AG09319 (cell line): ENCODE measurements at places on chromosomes 16 and 17.

- DNase-seq: no peak
Observed at GRCh38 chr16:10961231-10961630, 16.9 kb downstream of the CLEC16A start.

- no peak for DNase-seq
Observed at GRCh38 chr17:77356690-77357201, 216.0 kb downstream of the SEC14L1 start.

DNA sequence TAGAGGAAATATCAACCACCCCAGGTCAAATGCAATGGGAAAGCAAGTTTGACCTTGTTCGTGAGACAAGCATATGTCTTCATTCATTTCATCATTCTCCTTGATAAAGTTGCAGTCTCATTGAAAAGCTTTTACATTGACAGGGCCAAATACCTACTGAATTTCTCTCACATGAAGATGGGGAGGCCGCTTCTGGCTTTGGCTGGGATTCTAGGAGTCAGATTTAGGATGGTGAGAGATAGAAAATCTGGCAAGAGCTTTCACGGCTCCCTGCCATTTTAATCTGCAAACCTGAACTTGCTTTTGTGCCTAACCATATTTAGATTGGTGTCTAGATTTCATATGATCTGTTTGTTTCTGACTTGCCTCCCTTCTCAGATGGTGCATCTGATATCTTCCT is 88.0 kb downstream of the TMEM100 start:
- no peak for DNase-seq

DNA sequence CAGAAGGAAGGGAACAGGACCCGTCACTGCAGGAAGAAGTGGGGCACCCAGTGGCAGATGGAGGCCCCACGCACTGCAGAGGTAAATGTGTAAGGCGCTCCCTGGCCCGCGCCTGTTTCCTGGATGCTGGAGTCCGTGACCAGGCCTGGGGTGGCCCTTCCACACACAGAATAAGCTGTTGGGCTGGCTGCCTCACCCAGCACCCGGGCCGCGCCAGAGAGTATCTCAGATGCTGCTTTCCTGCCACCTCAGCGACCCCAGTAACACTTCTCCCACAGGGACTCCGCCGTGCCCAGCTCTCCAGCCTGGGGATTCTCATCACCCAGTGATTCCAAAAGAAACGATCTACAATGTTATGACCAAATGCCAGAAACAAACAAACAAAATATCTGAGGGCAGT is 1993.1 kb downstream of the TP53TG3F start:
- no peak for DNase-seq

DNA sequence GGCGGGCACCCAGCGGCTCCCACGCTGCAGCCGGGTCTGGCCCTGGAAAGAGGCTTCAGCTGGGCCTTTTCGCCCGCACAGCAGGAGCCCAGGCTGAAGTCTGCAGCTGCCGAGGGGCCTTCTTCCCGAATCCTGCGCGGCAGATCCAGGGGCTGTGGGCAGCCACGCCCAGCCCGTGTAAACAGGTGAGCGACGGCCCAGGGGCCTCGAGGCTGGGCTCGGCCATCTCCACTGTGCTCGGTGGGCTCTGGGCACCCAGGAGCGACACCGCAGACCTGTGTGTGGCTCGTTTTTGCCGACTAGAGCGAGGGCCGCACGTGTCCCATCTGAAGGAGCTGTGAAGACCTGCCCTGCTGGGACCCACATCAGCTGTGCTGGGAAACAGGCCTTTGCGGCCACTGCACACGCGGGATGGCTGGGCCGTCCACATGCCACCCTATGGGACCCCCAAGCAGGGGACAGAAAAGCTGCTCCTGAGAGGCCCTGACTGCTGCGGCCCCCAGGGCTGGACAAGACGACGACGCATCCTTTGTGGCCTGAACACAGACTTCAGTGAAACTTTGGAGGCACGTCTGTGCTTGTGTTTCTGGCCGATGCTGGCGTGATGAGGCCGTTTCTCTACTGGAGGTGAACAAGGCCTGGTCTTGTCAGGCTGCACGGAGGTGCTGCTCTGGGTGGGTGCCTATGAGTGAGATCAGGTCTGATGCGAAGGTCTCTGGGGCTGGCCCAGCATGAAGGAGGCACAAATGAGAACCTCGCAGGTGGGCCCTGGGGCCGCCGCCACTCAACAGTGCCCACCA is 5.2 kb upstream of the APRT start:
- DNase-seq: no peak

DNA sequence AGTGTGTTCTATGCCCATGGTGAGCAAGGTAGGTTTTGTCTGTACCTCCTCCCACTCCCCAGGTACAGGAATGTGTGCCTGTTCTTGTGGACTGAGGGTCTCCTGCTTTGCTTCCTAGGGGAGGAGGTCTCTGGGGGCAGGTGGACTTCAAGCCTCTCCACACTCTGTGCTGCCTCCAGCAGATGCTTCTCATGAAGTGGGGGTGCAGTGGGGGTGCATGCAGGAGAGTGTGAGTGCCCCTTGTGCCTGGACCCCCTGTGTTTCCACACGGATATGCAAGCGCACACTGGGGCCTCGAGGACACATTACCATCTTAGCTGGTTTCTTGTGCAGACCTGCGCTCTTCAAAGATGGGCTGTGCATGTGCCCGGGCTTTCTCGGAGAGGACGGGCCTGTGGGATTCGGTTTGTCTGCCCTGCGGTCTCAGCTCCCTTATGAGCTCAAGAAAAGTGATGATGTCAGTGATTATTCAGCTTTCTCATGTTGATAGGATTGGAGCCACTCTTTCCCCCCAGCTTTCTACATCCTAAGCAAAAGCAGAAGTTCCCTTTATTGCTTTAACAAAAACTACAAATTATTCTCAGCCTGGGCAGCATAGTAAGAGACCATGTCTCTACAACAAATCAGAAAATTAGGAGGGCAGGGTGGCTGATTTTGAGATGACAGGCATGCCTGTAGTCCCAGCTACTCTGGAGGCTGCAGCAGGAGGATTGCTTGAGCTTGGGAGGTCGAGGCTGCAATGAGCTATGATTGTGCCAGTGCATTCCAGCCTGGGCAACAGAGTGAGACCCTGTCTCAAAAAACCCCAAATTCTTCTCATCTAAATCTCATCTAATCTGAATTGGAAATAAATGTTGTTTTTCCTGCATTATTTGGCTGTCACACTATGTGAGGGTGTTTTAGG is 86.8 kb downstream of the RPTOR start:
- DNase-seq: no peak
